Ovary (tissue), 10 donors: ENCODE measurements at places on chromosomes 2 and 18. TPM values are rescaled to one million over a fixed set of nuclear protein-coding genes. Genes with fewer than 3 reads are reported as not detected.

The TSHZ1 gene
- total RNA-seq: 109 TPM

The KCNIP3 gene
- 26.0 TPM for total RNA-seq

DNA sequence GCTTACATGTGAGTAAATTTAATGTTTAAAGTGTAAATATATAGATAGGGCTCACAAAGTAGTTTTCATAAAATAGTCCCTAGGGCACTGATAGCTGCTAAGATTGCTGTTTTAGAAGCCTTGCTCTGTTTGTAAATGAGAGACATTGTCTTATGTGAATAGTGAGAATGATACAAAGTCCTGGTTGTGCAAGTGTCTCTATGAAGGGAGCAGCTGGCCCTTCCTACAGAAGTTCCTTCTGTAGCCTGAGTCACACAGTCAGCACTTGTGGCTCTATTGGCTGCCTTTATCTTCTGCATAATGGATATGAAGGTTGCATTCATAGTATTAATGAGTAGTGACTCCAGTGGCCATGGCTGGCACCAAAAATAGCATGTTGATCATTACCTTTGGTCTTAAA lies 279.7 kb downstream of the OSR1 start:
- no peak for DNase-seq

DNA sequence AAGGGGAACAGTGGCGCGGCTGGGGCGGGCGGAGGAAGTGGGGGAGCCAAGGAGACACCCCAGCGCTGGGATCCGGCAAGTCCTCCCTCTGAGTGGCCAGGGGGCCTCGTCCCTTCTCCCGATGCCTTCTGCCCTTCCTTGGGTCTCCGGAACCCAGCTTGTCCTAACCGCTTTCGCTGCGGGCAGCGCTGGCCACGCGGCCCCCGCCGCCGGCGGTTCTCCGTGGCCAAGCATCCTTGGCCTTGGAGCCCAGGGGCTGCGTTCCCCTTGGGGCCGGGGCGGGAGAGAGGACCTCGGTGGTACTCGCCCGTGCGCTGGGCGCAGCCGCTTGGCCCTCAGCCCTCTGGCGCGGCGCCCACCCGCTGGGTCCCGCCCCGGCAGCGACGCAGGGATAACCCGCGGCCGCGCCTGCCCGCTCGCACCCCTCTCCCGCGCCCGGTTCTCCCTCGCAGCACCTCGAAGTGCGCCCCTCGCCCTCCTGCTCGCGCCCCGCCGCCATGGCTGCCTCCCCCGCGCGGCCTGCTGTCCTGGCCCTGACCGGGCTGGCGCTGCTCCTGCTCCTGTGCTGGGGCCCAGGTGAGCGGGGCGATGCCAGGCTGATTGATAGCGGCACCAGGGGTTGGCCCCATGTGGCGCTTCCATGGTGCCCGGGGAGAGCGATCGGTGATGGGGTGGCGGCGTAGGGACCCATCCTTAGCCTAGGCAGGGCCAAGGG lies 128.7 kb downstream of the UXS1 start:
- DNase-seq: peak; percentile 61

GRCh38 chr2:171923206-171923605 lies 945 bp downstream of the HAT1 start:
- DNase-seq: no peak
